ENCODE measurements at places on chromosomes 3 and 15.

- no peak for DNase-seq
Measured at GRCh38 chr3:13018043-13018451, 55.2 kb downstream of the IQSEC1 start.

DNA sequence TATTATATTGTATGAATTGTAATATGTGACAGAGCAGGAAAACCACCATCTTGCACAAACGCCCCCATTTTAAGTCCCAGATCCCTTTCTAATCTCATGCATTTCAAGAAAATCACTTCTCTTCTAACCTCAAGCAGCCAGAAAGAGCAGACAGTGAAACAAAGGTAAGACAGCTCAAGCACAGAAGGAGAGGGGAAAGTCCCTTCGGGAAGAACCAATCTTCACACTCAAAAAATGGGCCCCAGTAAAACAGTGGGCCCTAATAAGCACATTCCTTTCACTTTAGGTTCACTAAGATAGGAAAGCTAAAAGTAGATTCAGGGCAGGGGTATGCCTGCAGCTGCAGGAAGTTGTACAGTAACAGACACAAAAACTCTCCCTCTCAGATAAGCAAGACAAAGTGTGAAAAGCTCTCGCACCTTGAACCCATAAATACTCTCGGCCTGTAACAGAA lies 1268.7 kb downstream of the SI start:
- DNase-seq: no peak

GRCh38 chr3:45872569-45872968 lies 13.8 kb upstream of the CCR9 start:
- no peak for DNase-seq

DNA sequence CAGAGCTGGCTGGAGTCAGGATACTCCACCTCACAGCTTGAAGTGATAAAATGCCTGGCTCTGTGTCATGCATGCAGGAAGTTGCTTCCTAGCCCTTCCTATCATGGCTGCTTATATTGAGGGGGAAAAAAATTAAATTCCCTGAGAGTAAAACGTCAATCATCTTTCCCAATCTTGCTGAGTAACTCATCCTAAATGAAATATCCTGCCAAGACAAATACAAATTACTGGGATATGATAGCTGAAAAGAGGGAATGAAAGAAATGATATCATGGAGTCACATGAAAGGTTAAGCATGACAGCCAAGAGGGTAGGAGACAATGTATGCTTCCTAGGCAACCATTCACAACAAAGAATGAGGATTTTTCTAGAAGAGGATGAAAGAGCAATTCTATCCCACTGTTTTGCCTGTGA lies 110.6 kb downstream of the ABI3BP start:
- DNase-seq: no peak

DNA sequence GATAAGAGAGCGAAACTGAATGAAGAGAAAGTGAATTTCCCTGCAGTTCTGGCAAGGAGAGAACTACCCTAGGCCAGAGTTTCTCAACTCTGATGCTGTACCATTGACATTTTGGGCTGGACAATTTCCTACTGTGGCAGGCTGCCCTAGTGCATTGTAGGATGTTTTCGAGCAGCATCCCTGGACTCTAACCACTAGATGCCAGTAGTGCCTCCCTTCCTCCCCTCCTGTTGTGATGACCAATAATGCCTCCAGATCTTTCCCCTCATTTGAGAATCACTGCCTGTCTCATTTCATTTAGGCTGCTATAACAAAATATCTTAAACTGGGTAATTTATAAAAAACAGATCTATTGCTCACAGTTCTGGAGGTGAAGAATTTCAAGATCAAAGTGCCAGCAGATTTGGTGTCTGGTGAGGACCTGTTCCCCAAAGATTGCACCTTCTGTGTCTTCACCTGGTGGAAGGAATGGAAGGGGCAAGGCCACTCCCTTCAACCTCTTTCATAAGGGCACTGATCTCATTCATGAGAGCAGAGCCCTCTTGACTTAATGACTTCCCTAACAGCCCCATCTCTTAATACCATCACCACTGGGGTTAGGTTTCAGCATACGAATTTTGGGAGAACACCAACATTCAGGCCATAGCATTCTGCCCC lies 188.9 kb upstream of the MEIS2 start:
- DNase-seq: no peak

- DNase-seq: no peak
Measured at GRCh38 chr3:179933080-179933479, 103.7 kb downstream of the PEX5L start.

GRCh38 chr3:120040813-120041377 lies 53.4 kb downstream of the GSK3B start:
- DNase-seq: no peak

- DNase-seq: no peak
Measured at GRCh38 chr15:75230016-75230343, 28.2 kb upstream of the GOLGA6C start.

DNA sequence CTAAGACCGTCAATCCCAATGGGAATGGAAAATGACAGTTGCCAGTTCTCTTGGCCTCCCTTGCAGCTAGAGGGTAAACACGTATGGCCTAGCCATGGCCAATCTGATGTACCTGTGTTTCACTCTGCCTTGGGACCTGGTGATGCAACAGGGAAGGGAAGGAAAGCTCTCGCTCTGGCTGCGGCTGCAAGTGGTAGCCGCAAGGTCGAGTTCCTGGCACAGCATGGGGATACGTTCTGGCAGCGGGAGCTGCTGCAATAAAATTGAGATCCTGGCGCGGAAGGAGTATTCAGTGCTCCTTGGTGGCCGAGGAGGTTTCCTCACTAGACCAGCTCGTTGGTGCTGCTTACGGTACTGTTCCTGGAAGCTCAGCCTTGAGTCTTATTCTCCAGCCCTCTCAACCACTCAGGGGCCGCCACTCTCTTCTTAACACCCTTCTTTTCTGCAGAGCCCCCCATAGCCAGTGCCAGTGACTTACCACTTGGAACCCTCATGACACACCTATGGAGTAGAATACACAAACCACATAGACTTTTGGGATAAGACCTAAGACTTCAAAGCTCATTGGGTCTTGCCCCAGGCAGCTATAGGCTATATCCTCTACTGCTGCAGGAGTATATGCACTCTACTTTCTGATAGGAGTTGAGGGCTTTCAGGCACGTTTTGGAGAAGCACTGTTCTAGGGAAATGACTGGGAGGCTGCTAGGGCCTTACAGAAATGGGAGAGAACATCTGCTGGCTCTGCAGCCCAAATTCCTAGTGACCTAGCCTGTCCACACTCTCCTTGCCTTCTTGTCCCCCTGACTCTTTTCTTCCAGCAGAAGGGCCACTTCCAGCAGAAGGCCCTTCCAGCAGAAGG lies 2.7 kb downstream of the KY start:
- no peak for DNase-seq

DNA sequence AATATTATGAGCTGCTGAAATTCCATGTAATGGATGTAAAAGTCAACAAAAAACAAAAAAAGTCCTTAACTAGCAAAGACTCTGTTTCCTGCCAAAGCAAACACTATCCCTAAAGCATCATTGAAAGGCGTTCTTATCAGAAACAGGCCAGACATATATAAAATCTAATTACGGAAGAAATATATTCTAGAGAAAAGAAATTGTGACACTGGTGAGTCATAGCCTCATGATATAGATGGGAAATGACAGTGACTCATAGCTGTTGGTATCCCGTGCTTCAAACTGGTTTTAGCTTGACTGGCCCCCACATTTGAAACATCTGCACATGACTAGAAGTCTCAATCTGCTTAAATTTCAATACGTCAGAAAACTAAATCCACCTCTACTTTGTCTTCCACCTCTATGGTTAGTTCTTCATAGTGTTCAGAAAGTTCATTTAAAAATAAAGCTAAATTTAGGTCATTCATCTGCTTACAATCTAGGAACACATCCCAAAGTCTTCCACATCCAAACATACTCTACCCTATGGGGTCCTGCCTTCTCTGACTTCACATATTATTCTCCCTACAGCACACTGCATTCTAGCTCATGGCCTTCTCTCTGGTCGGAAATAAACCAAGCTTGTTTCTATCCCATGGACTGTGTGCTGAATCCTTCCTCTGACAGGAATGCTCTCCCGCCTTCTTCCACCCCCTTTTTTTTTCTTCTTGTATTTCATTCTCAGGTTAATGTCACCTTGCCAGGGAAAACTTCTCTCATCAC lies 456.3 kb upstream of the ARRDC4 start:
- DNase-seq: no peak

GRCh38 chr3:144294659-144295538 lies 323.3 kb downstream of the DIPK2A start:
- DNase-seq: no peak

GRCh38 chr3:128006061-128007032 lies 45.9 kb upstream of the SEC61A1 start:
- DNase-seq: no peak

GRCh38 chr3:164267053-164267452 lies 811.2 kb downstream of the SI start:
- DNase-seq: no peak

- no peak for DNase-seq
Measured at GRCh38 chr3:19250959-19251610, 102.8 kb downstream of the KCNH8 start.

GRCh38 chr15:57285386-57285785 lies 90.9 kb upstream of the CGNL1 start:
- DNase-seq: no peak

GRCh38 chr15:66359740-66360139 lies 3.3 kb upstream of the TIPIN start:
- DNase-seq: no peak

- DNase-seq: no peak
Measured at GRCh38 chr3:13718000-13718399, 161.9 kb downstream of the WNT7A start.

DNA sequence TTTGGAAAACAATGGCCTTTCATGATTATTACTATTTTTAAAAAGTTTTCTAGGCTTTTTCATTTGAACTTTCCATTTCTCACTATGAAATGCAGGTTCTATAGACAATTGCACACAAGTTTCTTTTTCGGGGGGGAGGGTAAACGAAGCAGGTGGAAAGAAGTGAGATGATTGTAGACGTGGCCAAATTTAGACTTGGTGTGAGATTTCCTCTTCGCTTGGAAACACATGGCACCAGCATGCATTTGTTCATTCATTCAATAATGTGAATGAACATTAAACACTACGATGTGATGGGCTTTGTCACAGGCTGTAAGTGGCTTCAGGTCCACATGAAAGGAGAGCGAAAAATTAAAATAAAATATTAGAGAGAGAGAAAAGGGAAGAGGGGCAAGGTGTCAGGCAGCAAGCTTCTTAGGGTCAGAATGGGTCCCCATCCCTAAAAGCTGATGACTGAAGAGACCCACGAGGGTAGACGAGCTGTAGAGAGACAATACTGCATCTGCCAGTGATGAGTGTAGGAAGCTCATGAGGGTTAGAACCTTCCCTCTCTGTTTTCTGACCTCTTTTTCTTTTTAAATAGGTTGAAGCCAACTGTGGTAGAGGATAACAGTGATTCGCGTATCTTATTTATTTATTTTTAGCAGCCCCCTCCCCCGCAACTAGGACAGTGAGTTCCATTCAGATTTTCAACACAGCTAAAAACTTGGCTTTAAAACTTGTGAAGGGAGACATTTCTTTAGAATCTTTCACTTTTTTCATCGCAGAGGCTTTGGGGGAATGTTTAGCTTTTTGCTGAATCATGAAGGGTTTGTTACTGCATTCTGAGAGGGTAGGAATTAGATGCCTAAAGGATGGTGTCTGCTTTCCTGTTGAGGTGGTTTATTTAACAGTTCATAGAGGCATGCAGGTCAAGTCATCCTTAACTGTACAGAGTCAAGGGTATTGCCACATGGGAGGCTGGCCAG lies 36.2 kb downstream of the GAP43 start:
- no peak for DNase-seq

DNA sequence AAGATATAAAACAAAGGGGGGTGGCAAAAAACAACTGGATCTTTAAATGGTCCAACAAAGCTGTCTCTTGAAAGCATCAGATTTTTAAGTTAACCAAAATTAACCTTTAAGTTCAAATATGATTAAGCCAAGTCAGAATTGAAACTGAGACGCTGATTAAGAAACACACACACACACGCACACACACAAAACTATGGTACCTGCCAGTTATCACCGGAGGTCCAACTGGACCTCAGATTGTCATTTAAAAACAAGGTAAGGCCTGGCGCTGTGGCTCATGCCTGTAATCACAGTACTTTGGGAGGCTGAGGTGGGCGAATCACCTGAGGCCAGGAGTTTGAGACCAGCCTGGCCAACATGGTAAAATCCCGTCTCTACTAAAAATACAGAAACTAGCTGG lies 10.4 kb downstream of the ARF4 start:
- DNase-seq: no peak

DNA sequence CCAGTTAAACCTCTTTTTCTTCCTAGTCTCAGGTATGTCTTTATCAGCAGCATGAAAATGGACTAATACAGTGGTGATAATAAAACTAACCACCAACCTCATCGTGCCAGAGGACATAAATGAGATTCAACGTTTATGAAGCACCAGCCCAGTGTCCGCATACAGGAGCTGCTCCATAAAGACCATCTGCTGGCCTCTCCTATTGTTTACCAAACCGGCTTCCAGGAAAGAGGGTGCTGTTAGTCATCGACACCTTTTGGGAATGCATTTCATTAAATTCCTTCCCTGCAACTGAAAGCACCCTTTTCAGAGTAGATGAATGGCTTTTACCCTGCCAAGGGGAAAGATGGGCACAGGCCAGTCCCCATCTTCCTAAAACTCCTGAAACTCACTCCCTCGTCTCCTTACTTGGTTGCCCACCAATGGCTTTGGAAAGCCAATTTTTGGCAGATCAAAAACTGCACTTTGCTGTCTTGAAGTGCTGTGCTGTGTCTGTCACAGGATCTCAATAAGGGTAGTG lies 122.1 kb downstream of the AQP9 start:
- no peak for DNase-seq

GRCh38 chr3:61613666-61614065 lies 52.3 kb downstream of the PTPRG start:
- no peak for DNase-seq

- no peak for DNase-seq
Measured at GRCh38 chr3:100107221-100107814, 7.0 kb downstream of the FILIP1L start.

DNA sequence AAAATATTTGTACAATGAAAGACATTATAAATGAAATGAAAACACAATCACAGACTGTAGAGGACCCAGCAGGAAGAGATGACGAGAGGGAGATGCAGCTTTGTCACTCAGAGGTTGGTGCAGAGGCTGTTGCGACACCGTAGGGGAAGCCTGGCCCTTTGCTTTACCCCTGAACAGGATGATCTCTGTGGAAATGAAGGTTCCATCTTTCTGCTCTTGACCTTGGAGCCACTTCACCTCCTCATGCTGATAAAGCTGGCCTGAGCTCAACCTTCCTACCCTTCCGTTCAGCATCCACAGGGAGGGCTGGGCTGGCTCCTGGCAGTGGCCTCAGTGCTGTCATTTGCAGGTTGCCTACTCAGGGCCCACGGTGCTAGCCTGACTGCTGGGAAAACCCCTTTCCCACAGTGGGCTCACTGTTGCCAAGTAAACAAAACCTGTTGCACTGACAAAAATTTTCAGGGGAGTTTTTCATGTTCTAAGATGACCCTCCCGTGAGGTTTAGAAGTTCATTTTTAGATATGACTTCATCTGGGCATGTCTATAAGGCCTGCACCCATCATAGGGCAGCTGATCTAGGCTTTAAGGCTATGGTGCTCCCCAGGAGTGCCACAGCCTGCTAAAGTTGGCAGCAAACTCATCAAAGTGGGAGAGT lies 3.0 kb upstream of the CD80 start:
- DNase-seq: no peak

Measured in NCI-H1930 (cell line).